ENCODE measurements at places on chromosomes 2 and 18.

DNA sequence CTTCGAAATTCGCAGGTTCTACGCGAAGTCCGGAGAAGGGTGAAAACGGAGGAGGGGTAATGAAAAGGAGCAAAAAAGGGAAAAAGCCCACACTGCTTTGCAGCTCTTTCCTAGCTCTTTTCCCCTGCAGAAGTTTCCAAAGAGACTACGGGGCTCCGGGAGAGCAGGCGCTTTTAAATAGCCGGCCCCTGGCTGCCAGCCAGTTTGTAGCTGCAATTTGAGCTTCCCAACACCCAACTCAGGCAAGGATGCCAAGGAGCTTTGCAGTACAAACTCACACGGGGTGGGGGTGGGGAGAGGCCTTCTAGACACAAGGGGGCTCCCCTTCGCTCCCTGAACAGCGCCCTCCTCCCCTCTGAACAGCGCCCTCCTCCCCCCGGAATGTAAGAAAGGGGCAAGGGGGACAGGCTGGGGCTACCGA, at the start of gene IGFBP5:
IGFBP5 (minus strand) TSS at position 149 of the 421 bp plus-strand sequence. CDS start 774 bp downstream, outside the sequence.
- no peak for DNase-seq
- H3K27me3 ChIP-seq, result peaks cover 55% of the 10 kb centered on the region
- H3K27ac ChIP-seq, result no peak within 1 kb of the TSS
- H3K36me3 ChIP-seq, result no peaks in the 10 kb centered on the region
- H3K4me1 ChIP-seq, result peaks cover 25% of the 10 kb centered on the region

GRCh38 chr2:219680958-219681693, 53.7 kb downstream of the SLC4A3 start:
- H3K27me3 ChIP-seq, result peaks cover 14% of the 10 kb centered on the region
- peaks cover 6% of the 10 kb centered on the region for H3K4me1 ChIP-seq
- no peak for DNase-seq
- no peak overlapping the region for H3K4me3 ChIP-seq
- no peak overlapping the region for H3K27ac ChIP-seq

GRCh38 chr2:161992531-161992930, 81.5 kb downstream of the DPP4 start:
- DNase-seq, result peak; percentile 61
- peak overlapping the region; percentile 76 for H3K4me3 ChIP-seq
- peak overlapping the region; percentile 95 for H3K27ac ChIP-seq
- no peaks in the 10 kb centered on the region for H3K27me3 ChIP-seq
- H3K36me3 ChIP-seq, result peaks cover 76% of the 10 kb centered on the region

DNA sequence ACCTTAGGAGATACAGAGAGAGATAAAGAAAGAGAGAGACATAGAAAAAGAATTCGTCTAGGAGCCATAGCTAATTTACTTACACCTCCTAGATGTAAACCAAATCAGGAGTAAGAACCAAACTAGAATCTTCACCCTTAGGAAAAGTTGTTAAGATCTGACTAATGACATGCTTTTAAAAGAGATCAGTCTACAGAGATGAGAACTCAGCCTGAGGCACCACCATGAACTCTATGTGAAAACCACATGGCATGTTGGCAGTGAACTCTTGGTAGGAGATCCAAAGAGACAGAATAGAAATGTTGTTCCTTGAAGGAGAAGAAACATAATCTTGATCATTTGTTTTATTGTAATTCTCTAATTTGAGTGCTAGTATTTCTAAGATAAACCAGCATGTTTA, 585.4 kb upstream of the ID2 start:
- H3K4me1 ChIP-seq, result peaks cover 2% of the 10 kb centered on the region
- peaks cover 7% of the 10 kb centered on the region for H3K36me3 ChIP-seq
- no peaks in the 10 kb centered on the region for H3K27me3 ChIP-seq
- H3K27ac ChIP-seq, result no peak overlapping the region

- DNase-seq, result no peak
- H3K27me3 ChIP-seq, result peaks cover 9% of the 10 kb centered on the region
- H3K36me3 ChIP-seq, result no peaks in the 10 kb centered on the region
- no peak overlapping the region for H3K27ac ChIP-seq
- no peak overlapping the region for H3K4me3 ChIP-seq
Measured at GRCh38 chr18:49886891-49887764, 73.8 kb upstream of the ACAA2 start.

Measured in activated T-helper 2 cell treated with anti-CD3 and anti-CD28 coated beads, Interferon-gamma antibody, Interleukin-2, Interleukin-4, amounts not matched to agents 10 μg/mL and 5 μg/mL and 100 μg/mL, durations not matched to agents 14 hours and 24 hours and 36 hours (primary cell).